Thoracic aorta (tissue), 2 donors: ENCODE measurements at places on chromosomes 3 and 15. TPM values are rescaled to one million over a fixed set of nuclear protein-coding genes. Genes with fewer than 3 reads are reported as not detected.

DNA sequence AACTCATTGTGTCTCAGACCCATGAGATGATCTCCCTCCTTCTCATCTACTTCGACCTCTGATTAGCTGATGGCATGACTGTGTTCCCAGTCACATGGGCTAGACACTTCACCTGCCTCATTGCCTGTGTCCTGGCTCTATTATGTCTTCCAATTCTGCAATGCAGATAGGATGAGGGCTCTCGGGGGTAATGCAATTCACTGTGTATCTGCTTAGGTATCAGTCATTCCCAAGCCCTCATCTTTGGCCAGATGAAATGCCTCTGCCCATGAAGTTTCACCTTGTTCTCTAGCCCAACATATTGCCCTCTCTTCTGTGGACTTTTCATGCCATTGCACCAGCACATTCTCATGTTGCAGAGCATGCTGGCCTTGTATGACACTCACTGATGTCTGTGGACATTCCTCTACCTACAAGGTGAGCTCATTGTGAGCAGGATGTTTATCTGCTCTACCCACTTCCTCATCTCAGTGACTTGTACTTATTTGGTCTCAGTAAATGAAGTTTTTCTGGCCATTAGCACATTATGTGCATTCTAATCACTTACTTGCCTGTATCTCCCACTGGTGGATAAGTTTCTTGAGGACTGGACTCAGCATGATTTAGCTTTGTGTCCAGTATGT, 32.3 kb downstream of the MOBP start:
- H3K4me1 ChIP-seq, result no peaks in the 10 kb centered on the region
- no peak overlapping the region for H3K27ac ChIP-seq
- H3K36me3 ChIP-seq, result no peaks in the 10 kb centered on the region

- H3K4me1 ChIP-seq, result no peaks in the 10 kb centered on the region
- DNase-seq, result no peak
- no peak overlapping the region for H3K27ac ChIP-seq
- no peak overlapping the region for H3K4me3 ChIP-seq
- H3K27me3 ChIP-seq, result no peaks in the 10 kb centered on the region
Observed at GRCh38 chr3:95197661-95198060, 1134.8 kb downstream of the NSUN3 start.

Gene LOXL1
- total RNA-seq, result 321 TPM

Gene STAC
- total RNA-seq, result 42.5 TPM

DNA sequence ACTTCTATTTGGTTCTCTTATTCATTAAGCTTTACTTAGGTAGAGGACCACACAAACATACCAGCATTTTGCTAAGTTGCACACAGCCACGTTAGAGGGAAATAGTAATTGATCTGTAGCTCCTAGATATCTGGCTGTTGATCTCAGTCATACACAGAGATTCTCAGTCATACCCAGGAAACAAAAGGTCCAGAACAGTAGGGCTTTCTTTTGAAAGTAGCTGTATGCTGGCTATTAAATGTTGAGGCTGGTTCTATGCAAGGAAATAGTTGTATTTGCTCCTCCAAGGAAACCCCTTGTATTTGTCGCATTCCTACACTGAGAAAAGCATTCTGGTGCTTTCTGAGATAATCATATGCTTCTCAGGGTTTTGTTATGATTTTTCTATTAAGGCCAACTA, 523.8 kb downstream of the SOX2 start:
- H3K27me3 ChIP-seq, result no peaks in the 10 kb centered on the region
- DNase-seq, result no peak
- H3K4me1 ChIP-seq, result no peaks in the 10 kb centered on the region
- no peak overlapping the region for H3K27ac ChIP-seq
- H3K4me3 ChIP-seq, result no peak overlapping the region

GRCh38 chr3:133192363-133192945, 154.3 kb downstream of the TMEM108 start:
- no peaks in the 10 kb centered on the region for H3K27me3 ChIP-seq
- H3K4me3 ChIP-seq, result no peak overlapping the region
- H3K4me1 ChIP-seq, result no peaks in the 10 kb centered on the region

DNA sequence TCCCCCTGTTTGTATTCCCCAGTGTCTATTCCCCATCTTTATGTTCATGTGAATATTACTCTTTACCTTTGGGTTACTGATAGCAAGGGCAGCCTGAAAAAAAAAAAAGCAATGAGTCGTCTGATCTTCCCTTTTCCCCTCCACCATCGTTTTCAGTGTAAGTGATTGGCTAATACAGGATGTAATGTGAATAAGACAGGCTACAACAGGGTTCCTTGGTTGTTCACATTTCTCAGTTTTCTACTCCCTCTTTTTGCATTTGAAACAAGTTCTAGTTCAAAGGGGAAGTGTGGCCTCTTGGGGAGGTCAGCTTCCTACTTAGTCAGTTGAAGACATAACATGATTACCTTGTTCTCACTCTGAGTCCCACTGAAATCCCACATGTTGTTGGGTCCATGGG, 278.0 kb upstream of the TRIM42 start:
- peaks cover 4% of the 10 kb centered on the region for H3K4me1 ChIP-seq
- DNase-seq, result no peak
- H3K4me3 ChIP-seq, result no peak overlapping the region
- H3K27me3 ChIP-seq, result no peaks in the 10 kb centered on the region

DNA sequence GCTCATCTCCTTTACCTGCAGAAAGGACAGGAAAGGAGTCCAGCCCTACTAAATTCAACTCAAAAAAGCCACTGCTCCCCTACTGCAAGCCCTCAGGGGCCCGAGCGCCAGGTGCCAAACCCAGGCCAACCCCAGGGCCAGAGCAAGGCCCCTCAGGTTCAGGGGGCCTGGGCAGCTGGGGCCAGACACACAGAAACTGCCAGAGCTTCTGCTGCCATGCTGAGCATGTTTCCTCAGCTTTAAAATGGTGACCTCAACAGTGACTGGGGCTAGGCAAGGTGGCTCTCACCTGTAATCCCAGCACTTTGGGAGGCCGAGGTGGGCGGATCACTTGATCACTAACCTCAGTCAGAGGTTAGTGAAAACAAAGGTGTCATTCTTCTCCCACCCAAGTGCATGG, 38.8 kb downstream of the KLHL25 start:
- no peak for DNase-seq
- no peaks in the 10 kb centered on the region for H3K27me3 ChIP-seq
- H3K4me3 ChIP-seq, result no peak overlapping the region
- no peaks in the 10 kb centered on the region for H3K4me1 ChIP-seq
- H3K27ac ChIP-seq, result no peak overlapping the region
- no peaks in the 10 kb centered on the region for H3K36me3 ChIP-seq

Gene P2RY12
- total RNA-seq, result 2.2 TPM

DNA sequence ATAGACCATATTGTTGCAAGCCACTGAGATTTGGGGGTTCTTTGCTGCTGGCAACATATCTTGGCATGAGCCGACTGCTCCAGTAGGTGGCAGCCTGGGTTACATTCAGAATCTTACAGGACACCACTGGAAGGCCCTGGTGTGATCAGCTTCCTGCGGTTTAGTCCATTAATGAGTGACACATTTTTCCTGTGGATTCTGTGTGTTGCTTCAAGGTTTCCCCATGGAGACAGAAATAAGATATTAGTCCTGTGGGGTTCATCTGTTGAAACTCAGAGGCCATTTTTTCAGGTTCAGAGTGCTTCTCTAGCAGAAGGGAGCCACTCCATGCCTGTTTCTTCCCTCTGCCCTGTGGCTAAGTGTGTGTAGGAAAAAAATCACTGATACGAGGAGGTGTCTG, 116.2 kb downstream of the MFSD1 start:
- no peaks in the 10 kb centered on the region for H3K36me3 ChIP-seq
- H3K27ac ChIP-seq, result no peak overlapping the region
- H3K4me1 ChIP-seq, result no peaks in the 10 kb centered on the region
- no peak overlapping the region for H3K4me3 ChIP-seq
- DNase-seq, result no peak
- H3K27me3 ChIP-seq, result no peaks in the 10 kb centered on the region
